ENCODE measurements at places on chromosomes 7 and 10.

GRCh38 chr7:157399086-157399687 is 62.4 kb downstream of the DNAJB6 start:
- DNase-seq: no peak

GRCh38 chr10:118028619-118029018 is 18.1 kb downstream of the RAB11FIP2 start:
- DNase-seq: no peak

DNA sequence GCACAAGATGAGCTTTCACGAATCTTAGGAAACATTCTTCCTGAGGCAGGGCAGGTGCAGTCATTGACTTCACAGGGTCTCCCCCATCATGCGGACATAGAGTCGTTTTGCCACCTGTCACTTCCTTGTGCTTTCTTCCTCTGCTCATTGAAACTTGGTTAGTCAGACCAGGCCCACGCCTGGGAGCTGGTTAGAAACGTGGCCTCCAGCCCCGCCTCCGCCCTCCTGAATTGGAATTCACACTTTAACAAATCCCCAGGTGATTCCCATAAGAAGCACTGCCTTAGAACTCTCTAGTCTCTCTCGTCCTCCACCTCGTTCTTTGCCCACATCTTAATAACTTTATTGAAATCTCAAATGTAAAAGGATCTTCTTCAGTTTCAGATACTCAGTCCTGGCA is 265.5 kb upstream of the FZD8 start:
- no peak for DNase-seq

GRCh38 chr7:158491094-158491493 is 96.5 kb downstream of the PTPRN2 start:
- no peak for DNase-seq

DNA sequence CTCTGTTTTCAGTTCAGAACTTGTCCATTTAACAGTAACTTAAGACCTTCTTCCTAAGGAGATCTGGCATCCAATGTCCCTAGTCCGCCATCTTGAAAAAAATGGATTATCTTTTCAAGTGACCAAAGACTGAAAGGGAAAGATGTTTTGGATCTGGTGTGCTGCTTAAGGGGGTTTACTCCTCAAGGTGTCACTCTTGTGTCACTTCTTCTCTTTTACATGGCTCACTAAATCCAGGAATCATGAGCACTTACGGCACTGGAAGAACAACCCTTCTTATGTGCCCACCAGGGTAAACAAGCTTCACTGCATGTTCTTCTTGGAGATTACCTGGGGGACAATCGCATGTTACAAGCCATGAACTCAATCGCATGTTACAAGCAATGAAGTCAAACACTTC is 43.7 kb downstream of the ANXA8 start:
- DNase-seq: no peak

DNA sequence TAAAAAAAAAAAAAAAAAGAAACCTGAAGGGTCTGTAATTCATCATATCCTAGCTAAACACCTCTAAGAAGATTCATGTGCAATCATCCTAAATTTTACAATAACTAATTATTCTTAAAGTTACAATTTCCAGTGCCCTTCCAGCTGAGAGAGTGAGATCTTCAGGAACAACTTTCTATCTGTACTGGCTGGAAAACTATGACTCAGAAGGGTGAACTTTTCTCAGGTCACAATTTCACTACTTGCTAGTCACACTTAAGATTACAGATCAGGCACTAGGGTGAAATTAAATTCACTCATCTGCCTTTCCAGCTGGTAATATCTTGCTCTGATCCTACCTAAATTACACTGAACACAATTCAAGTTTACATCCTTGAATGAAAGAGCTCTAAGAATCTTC is 158.8 kb downstream of the ANK3 start:
- DNase-seq: no peak

DNA sequence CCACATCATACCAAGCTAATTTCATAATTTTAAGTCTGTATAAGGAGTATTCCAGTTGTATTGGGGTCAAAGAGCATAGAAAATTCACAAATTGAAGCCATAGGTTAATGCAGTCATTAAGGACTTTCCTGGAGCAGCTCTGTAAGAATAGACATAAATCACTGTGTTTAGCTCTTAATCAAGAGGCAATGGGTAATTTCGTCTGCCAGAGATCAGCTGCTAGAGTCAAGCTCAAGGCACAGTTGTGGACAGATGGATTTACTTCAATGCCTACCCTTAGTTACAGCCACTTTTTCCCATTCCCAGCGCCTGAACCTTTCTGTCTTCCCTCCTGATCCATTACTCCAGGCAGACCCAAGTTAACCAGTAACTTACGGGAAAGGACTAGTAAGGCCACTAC is 40.6 kb upstream of the AGBL3 start:
- no peak for DNase-seq

DNA sequence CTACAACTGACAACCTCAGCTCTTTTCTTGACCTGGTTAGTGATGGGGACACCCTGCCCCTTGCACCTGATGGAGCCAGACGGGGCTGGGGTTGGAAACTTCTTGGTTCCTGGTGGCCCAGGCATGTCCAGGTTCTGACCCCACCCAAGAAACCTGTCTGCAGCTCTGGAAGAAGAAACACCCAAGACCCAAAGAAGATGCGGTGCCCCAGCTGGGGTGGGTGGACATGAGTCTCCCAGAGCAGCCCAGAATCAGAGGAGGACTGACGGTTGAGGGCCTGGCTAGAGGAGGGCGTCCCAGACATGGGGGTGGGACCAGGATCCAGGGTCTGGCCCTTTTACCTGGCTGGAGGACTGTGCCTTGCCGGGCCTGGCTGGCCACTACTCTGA is 202.4 kb downstream of the GLRX3 start:
- DNase-seq: no peak

DNA sequence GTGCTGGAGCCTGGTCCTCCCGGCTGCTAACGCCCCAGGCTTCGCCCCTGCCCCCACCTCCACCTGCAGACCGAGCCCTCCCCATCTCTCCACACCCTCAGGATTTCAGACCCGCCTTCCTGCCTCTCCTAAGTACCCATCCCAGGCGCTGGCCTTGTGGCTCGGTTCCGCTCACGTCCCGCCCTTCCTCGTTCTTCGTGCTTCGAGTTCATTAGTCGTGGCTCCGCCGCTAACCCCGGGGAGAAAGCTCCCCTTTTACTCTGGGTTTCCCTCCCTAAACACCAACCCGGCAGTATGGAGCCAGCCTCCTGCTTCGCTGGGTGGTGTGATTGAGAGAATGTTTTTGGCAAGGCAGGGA is 11.2 kb downstream of the EMX2 start:
- no peak for DNase-seq

All from H54 (cell line).